ENCODE measurements at places on chromosomes 1 and 21.

GRCh38 chr21:36733857-36734256 lies 34.9 kb downstream of the SIM2 start:
- DNase-seq: no peak

- no peak for DNase-seq
These were observed 62.2 kb upstream of the SLC44A3 start for GRCh38 chr1:94757931-94758330.

DNA sequence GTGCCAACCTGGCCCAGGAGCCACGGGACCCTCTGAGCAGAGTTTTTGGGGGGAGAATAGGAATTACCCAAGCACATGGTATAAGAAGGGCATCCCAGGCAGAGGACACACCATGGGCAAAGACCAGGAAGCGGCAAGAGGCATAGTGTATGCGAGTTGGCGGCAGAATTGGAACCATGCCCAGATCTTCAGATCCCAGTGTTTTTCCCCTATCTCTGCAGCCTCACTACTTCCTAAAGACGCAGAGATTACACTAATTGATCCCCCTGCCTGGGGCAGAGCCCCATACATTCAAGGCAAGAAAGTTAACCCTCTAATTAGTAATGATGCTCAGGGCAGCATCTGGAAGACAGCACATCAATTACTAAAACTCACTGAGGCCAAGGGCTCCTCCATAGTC lies 48.2 kb downstream of the SYT2 start:
- no peak for DNase-seq

DNA sequence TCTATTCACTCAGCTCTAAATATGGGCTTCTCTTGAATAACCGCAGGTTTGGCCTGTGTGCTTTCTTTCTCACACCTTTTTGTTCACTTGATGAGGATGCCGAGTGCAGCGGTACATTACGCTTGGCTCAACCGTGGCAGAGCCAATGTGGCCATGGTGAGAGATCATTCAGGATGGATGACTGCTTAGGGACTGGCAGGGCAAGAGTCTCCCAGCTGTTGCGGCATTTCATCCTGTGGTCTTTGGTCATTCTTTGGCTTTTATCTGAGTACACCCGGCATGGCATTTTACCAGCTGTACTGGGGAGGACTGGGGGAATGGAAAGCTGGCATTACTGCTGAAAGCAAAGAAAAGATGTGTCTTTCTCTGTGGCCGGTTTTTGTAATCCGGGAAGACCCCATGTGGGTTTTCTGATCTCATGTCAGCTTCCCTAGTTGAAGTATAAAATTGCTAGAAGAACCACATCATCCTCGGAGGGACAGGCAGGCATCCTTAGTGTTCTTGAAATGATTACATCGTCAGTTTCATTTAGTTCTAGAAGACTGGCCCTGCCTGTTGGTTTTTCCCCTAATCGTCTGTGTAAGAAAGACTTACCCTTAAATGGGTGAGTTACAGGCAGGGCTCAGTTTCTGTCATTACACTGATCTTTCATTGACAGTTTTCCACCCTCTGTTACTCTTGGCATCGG lies 15.1 kb downstream of the PCP4 start:
- DNase-seq: no peak

DNA sequence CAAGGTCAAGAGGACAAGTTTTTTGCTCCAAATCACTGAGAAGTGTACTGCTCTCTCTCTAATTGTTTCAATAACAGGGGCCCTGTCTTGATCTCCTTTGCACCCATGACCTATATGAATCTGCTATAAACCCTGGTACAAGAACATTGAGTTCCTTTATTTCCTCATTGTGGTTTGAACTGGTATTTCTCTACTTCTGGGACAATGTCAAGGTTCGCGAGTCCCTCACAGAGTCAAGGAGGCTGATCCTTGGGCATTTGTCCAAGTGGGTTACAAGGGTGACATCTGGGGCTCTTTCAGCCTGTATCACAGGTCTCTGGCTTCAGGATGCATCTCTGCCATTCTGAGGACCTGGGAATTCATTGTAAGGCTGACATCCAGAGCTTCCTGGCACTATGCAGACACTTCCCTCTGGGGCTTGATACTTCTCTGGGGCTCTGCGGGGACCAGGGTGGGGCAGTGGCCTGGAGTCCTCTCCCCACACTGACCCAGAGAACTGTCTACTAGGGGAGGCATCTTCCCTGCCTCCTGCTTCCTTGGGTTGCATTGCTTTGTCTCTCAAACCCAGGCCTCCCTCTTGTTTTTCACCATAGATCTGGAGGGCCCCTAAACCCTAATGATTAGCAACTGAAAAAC lies 22.5 kb upstream of the ZNF648 start:
- no peak for DNase-seq

- DNase-seq: no peak
These were observed 2.0 kb upstream of the ADPRS start for GRCh38 chr1:36086529-36087232.

GRCh38 chr21:33265664-33266049 lies 510 bp upstream of the IL10RB start:
- DNase-seq: no peak

- DNase-seq: no peak
These were observed 9.0 kb upstream of the PLCH2 start for GRCh38 chr1:2466958-2467554.

DNA sequence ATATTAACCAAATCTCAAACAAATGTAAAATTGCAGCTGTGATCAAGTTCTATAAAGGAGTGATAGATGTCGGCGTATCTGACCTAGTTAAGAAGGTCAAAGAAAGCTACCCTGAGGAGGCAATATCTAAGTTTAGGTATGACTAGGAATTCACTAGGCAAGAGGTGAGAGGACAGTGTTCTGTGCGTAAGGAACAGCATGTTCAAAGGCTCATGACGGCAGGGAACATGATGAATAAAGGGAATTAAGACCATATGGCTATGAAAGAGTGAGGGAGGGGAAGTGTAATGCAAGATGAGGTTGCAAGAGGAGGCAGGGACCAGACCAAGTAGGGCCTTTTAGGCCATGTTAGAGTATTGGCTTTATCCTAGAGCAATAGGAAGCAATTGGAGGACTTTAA lies 8.6 kb downstream of the LIX1L start:
- no peak for DNase-seq

- DNase-seq: no peak
These were observed 43.2 kb upstream of the VAMP3 start for GRCh38 chr1:7727809-7728471.

DNA sequence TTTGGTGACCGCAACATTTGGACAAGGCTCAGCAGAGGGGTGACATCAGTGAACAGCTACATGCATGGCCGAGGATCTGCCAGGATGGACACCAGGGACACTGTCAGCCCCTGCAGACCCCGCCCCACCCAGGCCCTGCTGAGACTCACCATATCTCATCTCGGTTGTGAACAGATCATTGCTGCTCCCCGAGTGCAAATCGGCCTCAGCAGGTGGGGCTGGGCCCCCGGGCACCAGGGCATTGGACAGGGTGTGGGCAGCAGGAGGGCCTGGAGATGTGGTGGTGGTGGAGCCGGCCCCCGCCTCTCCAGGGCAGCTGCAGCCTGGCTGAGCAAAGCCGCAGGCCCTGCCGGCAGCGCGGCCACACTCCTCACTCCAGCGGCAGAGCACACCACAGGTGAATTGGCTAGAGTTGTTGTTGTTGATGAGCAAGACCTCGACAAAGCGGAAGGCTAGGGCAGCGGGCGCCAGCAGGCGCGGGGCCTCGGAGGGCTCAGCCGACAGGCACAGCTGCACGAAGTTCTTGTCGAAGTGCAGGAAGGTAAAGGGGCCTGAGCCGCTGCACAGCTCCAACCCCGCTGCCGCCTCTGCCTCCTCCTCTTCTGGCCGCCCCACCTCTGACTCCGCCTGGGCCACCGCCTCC lies 8.2 kb downstream of the ADGRB2 start:
- no peak for DNase-seq

- DNase-seq: no peak
These were observed 89.7 kb downstream of the PGM1 start for GRCh38 chr1:63682936-63683335.

DNA sequence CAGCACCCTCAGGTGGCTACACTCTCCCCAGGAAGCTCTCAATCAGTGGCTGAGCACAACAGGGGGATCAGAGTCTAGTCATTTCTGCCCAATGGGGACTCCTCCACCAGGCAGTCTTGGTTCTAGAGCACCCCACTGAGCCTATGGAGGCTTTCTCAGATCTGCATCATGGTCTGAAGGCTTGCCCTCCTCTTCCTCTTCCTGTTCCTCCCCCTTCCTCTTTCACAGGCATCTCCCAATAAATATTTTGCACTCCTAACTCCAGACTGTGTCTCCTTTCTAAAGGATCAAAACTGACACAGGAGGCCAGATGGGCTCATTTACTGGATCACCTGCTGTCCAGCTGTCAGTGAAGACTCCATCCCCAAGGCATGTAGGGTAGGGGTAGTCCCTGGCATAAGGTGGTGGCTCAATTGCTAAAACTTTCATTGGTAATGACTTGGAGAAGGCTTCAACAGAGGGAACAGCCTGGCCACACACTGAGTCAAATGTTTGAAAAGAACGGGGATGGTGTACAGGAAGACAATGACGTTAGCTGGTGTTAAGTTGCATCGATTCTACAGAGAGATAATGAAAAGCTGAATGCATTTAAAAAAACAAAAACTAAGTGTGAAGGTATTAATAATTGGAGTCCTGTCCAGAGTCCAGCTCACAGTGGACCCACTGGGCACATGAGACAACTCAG lies 84.2 kb upstream of the SLC2A1 start:
- DNase-seq: no peak

DNA sequence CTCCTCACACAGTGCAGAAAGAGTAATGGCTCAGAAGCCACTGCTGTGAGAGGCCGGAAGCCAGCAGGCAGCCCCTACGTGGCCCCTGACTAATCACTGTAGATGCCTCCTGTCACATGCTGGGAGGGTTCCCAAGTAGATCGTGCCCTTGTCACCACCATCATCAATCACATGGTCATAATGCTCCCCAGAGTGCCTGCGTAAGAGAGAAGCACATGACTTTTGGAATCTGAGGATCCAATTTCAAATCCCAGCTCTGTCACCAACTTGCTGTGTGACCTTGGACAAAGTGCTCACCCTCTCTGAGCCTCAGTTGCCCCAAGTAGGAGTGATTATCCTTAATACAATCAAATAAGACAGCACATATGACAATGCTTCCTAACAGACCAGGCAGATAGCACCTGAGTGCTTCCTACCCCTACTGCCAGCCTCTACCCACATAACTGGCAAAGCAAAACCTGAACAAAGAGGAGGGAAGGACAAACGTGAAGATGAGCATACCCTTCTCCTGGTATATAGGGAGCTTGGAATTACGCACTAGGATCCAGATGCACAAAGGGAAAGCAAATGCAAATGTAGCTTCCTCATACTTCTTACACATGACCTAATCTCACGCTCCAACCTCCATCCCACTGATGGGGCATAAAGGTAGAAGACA lies 65.7 kb downstream of the SDC3 start:
- DNase-seq: no peak

GRCh38 chr21:16976193-16976592 lies 536.6 kb upstream of the CXADR start:
- no peak for DNase-seq

Data from NCI-H1436 treated with DMSO at 0.1 percent for 48 hours (cell line).